Daoy (cell line): ENCODE measurements at places on chromosomes 3 and 15.

- DNase-seq, result no peak
Measured at GRCh38 chr3:73030073-73030597, 31.3 kb upstream of the EBLN2 start.

DNA sequence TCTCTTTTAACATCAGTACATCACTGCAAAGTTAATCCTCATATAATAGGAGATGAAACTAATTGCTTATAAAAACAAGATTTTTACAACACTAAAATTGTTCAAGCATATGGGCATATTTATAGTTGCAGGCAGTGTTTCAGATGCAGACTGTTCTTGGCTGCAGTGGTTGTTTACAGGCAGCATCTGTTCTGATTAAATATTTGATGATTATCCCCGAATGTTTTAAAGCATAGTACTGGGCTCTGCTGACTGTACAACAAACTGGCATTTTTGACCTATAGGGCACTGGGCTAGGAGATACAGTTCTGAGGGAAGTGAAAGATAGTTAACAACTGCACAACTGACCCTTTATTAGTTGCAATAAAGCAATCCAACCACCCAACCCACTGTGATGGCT lies 113.6 kb downstream of the UBE3A start:
- no peak for DNase-seq

DNA sequence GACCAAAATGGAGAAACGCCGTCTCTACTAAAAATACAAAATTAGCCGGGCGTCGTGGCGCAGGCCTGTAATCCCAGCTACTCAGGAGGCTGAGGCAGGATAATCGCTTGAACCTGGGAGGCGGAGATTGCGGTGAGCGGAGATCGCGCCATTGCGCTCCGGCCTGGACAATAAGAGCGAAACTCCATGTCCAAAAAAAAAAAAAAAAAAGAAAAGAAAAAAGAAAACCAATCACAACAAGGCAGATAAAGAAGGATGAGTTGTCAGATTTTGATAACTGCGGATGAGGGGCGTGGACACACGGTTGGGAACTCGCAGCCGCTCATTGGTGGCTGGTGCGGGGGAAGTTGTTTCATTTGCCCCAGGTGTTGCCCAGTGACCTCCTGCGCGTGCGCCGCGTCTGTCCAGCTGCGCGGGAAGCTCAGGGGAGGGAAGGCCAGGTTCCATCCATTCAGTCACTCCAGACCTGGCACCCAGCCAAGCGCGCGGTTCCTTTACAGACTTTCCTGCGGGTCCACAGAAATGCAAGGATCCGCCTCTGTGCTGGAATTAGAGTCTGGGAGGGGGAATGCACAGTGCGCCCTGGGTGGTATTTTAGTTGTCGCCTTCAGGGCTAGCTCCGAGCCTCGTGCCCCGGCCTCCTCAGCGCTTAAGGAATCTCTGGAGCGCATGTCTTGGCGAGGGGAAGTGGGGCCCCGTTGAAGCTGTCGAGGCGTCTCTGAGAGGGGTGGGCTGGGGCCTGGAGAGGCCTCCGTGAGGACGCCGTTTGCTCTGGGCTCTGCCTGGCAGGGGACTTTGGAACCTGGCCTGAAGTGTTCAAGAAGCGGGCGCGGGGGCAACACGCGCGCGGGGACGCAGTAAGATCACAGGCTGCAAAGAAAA lies 708 bp upstream of the GCHFR start:
- DNase-seq, result peak; percentile 73

GRCh38 chr15:63362196-63362595 lies 19.4 kb downstream of the CA12 start:
- no peak for DNase-seq

DNA sequence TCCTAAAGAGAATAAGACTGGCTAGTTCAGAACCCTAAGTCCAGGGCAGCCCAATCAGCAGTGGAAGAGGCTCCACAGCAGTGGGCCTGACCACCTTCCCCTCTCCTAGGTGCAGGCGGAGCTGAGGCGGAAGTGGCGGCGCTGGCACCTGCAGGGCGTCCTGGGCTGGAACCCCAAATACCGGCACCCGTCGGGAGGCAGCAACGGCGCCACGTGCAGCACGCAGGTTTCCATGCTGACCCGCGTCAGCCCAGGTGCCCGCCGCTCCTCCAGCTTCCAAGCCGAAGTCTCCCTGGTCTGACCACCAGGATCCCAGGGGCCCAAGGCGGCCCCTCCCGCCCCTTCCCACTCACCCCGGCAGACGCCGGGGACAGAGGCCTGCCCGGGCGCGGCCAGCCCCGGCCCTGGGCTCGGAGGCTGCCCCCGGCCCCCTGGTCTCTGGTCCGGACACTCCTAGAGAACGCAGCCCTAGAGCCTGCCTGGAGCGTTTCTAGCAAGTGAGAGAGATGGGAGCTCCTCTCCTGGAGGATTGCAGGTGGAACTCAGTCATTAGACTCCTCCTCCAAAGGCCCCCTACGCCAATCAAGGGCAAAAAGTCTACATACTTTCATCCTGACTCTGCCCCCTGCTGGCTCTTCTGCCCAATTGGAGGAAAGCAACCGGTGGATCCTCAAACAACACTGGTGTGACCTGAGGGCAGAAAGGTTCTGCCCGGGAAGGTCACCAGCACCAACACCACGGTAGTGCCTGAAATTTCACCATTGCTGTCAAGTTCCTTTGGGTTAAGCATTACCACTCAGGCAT lies 33.7 kb downstream of the VIPR1 start:
- DNase-seq, result peak; percentile 36

- peak; percentile 11 for DNase-seq
Measured at GRCh38 chr3:40620151-40620550, 95.4 kb downstream of the ZNF621 start.

DNA sequence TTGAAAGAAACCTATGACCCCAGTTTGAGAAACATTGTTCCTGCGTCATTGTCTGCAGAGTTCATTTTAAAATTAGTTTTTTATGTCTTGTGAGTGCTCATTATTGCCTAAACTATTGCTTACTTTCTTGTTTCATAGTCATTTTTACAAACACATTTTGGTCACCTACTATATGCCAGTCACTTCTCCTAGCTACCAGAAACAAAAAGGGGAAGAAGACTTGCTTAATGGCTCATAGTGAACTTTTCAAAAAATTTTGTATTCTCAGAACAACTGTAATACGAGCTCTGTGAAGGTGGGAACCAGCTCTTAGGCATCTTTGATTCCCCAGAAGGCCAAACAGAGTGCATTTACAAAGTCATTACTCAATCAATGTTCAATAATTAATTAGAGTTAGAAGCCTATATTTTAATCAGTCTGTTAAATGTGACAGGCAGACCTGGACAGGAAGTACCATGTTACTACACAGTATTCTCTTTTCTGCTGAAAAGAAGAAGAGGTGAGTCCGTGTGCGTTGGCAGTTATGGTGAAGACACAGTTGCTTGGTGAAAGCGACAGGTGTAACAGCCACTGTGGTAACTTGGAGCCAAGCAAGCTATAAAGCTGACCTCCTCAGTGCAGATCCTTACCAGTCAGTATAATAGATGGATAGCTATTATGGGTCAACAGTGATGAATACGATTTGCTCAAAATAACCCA lies 46.6 kb downstream of the DPPA2 start:
- no peak for DNase-seq

DNA sequence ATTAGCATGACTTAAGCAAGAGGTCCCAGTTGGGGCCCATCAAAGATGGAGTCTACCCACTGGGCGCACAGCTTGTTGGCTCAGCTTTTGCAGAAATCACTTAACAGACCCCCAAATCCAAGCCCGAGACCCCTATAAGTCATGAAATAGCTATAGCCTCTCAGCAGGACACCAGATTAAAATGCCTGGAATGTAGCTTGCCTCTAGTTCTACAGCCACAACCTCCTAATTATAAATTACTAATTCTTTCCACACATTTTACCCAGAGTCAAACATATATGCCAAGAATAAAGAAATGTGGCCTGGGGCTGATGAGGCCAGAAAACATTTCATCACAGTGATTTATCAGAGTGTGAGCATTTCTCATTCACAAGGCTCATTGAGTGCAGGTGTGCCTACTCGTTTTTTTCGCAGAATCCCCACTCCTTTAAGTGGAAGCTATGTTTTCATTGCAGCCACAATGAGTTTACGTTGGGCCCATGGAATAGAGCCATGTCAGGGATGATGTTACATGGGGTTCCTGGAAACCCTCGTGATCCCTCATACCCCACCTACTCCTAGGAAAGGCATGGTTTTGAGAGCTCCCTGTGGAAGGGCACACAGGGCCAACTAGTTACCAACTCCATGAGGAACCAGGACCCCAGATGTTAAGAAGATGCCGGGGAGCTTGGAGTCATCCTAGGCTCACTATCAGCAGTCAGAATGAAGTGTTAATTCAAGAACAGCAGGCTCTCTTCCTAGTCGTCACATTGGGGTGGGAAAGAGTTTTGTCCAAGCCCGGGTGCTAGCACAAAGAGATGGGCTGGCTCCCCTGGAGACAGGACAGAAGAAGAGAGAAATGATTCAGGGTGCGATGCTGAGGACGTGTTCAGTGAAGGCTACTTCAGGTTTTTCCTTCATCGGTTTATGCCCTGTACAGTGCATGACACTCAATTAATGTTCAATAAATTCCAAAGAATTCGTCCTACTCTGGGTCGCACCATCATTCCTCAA lies 90.2 kb upstream of the ABHD17C start:
- DNase-seq, result no peak

DNA sequence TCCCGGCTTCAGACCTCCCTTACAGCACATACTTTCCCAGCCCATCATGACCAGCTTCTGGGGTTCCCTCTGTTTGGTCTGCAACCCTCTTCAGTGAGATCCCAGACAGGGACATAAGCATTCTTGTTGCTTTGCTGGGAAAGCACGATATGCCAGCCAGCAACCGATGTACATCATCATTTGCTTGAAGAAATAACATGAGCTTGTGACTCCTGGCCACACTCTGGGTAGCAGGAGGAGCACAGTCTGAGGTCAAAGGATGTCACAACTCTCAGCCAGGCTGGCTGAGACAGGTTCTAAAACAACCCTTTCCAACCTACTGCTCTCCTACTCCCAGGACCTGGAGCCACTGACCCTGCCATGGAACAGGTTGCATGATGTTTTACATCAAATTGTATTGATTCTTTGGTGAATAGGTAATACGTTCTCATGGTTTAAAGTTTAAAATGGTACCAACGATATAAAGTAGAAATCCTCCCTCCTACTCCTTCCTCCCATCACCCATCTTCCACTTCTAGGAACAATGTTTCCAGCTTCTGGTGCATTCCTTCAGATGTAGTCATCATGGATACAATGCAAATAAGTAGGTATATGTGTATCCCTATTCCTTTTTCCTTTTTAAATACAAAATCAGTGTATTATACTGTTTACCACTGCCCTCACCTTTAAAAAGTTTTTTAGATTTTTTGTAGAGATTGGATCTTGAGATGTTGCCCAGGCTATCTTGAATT lies 190.3 kb downstream of the OPA1 start:
- peak; percentile 36 for DNase-seq

DNA sequence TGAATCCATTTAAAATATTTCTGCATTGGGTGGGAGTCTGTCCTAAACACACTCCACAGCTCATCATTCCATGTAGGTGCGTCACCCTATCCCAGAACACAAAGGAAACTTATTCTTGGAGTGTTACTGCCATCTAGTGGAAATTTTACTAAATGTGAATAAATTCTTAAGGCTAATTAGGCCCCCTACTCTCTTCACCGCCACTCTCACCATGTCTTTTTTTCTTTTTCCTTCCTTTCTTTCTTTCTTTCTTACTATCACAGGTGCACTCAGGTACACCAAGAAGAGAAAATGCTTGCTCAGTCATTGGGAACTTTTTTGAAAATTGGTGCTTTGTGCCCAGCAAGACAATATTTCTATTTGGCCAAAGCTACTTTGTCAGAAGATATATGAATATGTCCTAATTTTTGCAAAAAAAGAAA lies 26.4 kb upstream of the ATP8B4 start:
- DNase-seq, result peak; percentile 82

DNA sequence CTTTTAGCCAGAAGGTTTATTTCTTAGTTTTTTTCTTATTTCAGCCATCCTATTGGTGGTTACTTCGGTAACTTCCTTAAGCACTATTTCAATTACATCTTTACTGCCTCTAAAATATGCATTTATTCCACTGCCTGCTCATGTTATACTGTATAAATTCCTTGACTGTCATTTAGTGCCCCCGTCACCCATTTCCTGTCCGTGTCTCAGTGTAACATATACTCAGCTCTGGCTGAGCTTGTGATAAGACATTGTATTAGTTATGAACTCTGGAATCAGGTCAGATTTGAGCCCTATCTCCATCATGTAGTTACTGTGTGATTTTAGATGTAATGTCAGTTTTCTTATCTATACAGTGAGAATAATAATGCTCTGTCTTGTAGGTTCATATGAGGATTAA lies 24.2 kb downstream of the PIAS1 start:
- no peak for DNase-seq

DNA sequence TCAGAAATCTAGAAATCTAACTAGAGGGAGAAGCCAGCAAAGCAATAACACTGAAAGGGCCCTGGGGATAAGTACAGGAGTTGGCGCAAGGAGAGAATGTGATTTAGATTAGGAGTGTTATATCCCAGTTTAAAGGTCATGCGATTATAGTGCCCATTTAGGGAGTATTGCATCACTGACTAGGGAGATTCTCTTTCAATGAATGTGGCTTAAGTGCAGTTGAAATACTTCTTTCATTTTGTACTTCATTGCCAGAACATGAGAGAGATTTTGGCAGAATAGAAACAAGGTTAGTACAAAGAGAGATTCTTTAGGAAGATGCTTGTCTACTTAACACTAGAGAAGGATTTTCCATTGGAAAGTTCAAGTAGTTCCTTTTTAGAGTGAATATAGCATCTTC lies 13.9 kb downstream of the ROBO2 start:
- no peak for DNase-seq

GRCh38 chr15:58390655-58391054 lies 41.1 kb upstream of the LIPC start:
- DNase-seq, result no peak

DNA sequence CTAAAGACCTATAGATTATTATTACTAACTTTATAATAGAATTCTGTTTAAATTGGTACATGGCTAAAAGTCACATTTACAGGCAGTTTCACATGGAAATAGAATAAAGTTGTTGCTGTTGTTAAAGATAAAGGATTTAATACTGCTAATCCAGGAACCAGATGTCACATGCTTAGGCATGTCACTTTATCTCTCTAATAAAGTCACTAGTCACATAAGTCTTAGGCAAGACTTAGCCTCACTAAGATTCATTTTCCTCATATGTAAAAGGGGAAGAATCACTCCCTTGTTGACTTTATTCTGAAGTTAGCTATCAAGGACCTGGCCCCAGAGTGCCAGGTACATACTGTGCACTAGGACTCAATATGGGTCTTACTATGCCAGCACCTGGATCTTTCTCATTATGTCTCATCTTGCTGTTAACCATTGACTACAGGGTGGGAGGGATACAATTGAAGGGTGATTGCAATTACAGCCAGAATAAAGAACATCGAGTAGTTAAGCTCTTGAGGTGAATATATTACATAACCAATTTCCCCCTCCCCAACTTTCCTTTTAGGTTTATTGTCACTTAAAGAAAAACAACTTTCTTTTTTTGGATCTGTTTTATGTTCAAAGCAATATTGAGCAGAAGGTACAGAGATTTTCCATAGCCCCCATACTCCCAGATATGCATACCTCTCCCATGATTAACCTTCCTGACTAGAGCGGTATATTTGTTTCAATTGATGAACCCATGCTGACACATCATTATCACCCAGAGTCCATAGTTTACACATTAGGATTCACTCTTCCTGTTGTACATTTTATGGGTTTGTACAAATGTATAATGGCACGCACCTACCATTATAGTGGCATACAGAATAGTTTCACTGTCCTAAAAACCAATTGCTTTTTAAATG lies 36.6 kb downstream of the LNP1 start:
- DNase-seq, result no peak
